ENCODE measurements at places on chromosomes 16 and 17. TPM values are rescaled to one million over a fixed set of nuclear protein-coding genes. Genes with fewer than 3 reads are reported as not detected.

Gene PRSS27
- total RNA-seq, result 0.47 TPM

Gene TMEM235
- not detected for total RNA-seq

Gene TM4SF5
- 0.53 TPM for total RNA-seq

Gene ANKRD40CL
- not detected for total RNA-seq

Gene KRTAP1-4
- total RNA-seq, result not detected

Gene GGT6
- total RNA-seq, result 15.0 TPM

Gene ULK2
- 26.6 TPM for total RNA-seq

Gene TP53TG3B
- not detected for total RNA-seq

Gene NEK8
- total RNA-seq, result 7.1 TPM

Gene C16orf87
- total RNA-seq, result 11.6 TPM

Gene SPNS1
- 45.5 TPM for total RNA-seq

Gene PRM3
- not detected for total RNA-seq

Gene GJD3
- total RNA-seq, result 0.88 TPM

Gene SULT1A1
- total RNA-seq, result 31.4 TPM

Gene TBC1D3E
- not detected for total RNA-seq

Gene ADAP2
- 11.1 TPM for total RNA-seq

Gene CDR2L
- 8.2 TPM for total RNA-seq

Gene GGNBP2
- total RNA-seq, result 71.6 TPM

Gene GRAP
- 12.4 TPM for total RNA-seq

Gene KRT28
- total RNA-seq, result not detected

Gene NUPR1
- 4.1 TPM for total RNA-seq

Gene ZNF469
- 3.4 TPM for total RNA-seq

Gene TMEM219
- 54.5 TPM for total RNA-seq

Gene CCL4
- 6.0 TPM for total RNA-seq

Gene C17orf107
- total RNA-seq, result 5.6 TPM

Gene CDRT15
- total RNA-seq, result not detected

Gene DYNLL2
- 27.5 TPM for total RNA-seq

Gene MT1A
- not detected for total RNA-seq

Gene ZSCAN10
- 0.12 TPM for total RNA-seq

Gene PCYT2
- total RNA-seq, result 28.9 TPM

Gene DHRS11
- 15.2 TPM for total RNA-seq

Gene ESRP2
- total RNA-seq, result 16.1 TPM

Gene KRTAP4-5
- total RNA-seq, result not detected

Gene AARS1
- total RNA-seq, result 77.0 TPM

Gene SPATA22
- 0.35 TPM for total RNA-seq

Gene PPY
- not detected for total RNA-seq

Gene EPN3
- 10.7 TPM for total RNA-seq

Gene TMEM98
- total RNA-seq, result 133 TPM

Gene BRICD5
- total RNA-seq, result 5.4 TPM

Gene C16orf89
- total RNA-seq, result 5.7 TPM

Gene OR3A3
- not detected for total RNA-seq

Gene HBQ1
- 6.5 TPM for total RNA-seq

Gene ANKS4B
- 1.5 TPM for total RNA-seq

Gene MPDU1
- total RNA-seq, result 49.6 TPM

Gene EVI2B
- 3.3 TPM for total RNA-seq

Gene RNF40
- 92.8 TPM for total RNA-seq

Gene CFAP119
- 7.0 TPM for total RNA-seq

All from metanephros (tissue), 2 donors.